ENCODE measurements at places on chromosomes 11 and 22.
A peak's percentile ranks its signal among the peaks of the same experiment; 100 is the strongest.

DNA sequence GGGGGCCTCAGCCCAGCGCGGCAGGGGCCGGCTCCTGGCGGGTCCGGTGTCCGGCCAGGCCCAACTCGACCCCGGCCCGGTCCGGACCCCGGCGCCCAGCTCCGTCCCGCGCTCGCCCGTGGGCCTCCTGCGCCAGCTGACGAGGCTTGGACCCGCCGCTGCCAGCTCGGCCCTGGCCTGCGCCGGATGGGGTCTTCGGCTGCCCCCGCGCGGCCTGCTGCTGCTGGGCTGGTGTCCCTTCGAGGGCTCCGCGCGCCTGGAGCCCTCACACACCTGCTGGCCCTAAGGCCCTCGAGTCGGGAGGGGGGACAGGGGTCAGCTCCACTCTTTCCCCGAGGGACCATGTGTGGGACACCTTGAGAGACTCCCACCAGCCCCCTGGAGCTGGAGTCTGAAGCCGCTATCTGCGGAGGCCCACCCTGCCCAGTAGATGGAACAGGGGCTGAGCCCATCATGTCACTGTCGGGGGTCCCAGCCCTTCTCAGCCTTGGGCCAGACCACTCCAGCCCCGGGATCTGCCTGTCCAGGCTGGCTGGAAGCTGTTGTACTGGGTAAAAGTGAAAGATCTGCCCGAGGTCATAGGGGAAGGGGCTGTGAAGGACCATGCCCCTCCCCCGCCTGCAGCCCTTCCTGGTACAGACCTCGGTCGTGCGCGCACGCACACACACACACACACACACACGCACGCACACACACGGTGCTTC, 768 bp upstream of the CDKN1C start:
- DNase-seq, result no peak

- DNase-seq, result no peak
Measured at GRCh38 chr11:86187027-86187426, 57.5 kb upstream of the EED start.

DNA sequence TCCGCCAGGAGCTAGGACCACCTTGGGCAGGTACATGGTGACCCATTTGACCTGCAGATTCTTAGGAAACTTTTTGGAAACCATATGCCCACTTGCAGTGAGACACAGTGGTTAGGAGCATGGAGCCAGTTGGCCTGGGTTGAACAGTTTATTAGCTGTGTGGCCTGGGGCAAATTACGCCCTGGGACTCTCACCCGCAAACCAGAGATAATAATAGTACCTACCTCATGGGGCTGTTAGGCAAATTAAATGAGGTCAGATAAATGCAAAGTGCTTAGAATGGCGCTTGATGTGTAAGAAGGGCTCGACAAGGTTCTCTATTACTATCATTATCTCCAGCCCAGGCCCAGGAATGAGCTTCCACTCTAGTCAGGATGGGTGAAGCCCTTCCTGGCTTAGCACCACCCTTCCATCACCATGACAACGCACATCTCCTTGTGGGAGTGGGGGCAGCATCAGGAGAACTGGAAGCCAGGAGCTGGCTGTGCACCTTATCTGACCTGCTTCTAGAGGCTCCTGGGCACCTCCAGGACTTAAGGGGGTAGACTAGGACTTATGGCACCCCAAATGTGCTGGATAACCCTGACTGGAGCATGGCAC, 5.1 kb downstream of the SYT12 start:
- no peak for DNase-seq

DNA sequence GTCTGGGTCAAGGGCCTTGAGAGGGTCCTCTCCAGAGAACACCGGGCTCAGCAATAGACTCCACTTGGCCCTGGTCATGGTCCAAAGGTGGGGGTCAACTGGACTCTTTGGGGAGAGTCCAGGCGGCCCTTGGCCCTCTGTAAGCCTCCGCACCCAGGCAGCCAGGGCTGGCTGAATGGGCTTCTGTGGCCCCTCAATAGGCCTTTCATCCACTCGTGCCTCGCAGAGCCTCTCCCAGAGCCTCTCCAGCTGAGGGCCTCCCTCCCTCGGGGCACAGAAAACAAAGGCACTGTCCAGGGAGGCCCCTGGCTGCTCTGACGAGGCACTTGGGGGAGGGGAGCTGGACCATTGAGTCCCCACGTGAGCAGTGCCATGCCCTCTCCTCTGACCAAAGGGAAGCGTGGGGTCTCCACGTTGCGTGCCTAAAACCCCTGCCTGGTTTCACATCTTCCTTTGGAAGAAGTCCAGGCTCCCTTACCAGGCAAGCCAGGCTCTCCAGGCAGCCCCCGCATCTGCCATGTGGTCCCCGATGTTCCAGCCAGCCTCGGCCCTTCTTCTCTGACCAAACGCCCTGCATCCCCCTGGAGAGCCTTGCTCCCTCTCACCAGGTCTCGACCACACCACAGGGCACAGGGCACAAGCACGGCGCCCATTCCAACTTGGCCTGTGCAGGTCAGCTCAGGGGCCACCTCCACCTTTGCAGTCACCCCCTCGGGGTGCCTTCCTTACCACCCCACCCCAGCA, 15.5 kb downstream of the KIAA0930 start:
- no peak for DNase-seq

DNA sequence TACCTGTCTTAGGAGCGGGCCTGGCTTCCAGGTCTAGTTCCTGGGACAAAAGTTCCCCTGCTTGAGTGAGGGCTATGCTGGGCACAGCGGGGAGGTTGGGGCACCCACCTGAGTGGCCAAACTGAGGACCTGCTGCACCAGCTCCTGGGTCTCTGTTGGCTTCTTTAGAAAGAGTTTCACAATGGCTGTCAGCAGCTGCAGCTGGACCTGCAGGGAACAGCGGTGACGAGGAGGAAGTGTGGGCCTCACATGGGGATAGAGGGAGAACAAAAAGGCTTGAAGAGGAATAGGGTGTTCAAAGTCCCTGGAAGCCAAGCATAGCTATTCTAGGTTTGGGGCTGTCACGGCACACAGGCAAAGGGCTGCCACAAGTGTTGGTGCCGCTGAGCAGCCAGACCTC, 26.7 kb upstream of the RASL10A start:
- no peak for DNase-seq

DNA sequence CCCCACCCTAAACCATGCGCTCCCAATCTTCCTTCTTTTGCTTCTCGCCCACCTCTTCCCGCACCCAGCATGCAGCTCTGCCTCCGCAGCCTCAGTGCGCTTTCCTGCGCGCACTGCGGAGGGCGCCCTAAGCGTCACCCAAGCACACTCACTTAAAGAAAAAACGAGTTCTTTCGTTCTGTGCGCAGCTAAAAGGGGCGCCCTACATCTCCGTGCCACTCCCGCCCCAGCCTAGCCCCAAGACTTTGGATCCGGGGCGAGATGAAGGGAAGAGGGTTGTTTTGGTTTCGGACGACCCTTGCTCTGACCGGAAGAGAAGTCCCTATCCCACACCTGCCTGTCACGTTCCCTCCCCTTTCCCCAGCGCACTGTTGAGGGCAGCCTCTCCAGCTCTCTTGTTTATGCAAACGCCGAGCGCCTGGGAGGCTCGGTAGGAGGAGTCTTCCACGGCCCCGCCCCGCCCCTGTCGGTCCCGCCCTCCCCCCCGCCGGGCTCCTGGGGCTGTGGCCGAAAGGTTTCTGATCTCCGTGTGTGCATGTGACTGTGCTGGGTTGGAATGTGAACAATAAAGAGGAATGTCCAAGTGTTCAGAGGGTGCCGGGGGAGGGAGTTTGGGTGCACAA, 5.3 kb downstream of the VSIG2 start:
- peak; percentile 42 for DNase-seq

- no peak for DNase-seq
Measured at GRCh38 chr11:119652907-119653659, 75.9 kb downstream of the NECTIN1 start.

DNA sequence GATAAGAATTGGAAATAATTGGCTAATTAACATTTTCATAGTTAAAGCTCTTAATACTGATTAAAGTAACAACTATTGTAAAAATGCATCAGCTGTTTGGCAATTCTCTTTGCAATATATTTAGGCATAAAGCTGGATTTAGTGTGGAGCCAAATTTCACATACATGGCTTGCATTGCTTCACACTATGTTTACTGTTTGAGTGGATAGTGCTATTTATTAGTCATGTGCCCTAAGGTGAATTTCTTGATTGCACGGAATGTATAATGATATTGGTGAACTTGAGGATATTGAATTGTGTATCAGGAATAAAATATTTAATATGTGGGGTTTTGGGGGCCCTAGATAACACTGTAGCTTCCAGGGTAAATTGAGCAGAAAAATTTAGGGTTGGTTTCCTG, 100.9 kb downstream of the AASDHPPT start:
- DNase-seq, result no peak

- DNase-seq, result no peak
Measured at GRCh38 chr11:14555818-14556217, 35.6 kb upstream of the PSMA1 start.

DNA sequence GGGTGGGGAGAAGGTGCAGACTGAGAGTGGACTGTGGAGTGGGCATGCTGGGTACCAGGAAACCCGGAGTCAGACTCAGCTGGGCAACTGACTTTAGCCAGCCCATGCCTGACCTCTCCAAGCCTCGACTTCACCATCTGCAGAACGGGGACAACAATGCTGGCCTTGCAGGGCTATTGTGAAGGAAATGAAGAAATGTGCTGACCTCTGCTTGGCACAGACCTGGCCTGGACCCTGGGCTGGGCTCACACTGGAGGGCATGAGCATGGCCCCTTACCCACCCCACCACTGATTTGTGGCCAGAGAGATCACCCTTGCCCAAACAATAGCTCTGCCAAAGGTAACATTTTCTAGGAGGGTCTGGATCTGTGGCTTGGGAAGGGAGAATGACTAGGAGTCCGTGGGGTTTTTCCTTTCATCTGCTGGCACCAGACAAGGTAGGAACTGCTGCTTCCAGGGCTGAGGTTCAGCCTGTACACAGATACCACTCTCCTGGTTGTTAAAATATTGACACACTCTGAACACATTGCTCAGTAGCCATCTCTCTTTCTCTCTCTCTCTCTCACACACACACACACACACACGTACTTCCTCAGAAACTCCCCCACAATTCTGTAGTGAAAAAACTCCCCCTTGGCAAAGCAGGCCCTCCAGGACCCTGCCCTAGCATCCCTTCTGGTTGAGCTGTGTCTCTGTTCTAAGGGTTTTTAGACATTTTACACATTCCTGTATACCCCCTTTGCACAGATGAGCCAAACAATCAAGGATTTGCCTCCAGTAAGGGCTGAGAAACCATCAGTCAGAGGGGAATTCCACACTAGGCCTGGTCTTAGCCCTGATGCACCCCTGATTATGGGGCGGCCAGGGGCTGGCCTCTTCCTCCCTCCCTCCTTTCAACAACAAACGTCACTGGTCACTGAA, 1.0 kb downstream of the MOGAT2 start:
- DNase-seq, result no peak

GRCh38 chr11:11442791-11443190, 89.7 kb upstream of the CSNK2A3 start:
- no peak for DNase-seq

GRCh38 chr11:131691181-131692041, 321.0 kb downstream of the NTM start:
- DNase-seq, result no peak

DNA sequence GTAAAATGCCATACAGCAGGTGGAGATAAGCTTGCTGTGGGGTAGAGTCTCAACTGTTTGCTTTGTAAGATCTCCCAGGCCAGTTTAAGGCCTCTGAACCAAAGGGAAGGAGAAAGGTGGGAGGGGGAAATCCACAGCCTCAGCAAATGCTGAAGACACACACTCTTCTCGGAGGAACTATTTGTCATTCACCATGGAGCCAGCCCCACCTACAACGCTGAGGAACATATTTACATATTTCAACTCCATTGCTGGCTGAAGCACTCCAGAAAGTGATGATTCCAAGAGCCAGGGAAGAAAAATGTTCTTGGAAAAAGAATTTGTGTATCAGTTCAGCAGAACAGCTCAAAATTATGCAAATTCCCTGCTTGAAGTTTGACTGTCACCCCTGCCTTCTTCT, 6.5 kb downstream of the TENM4 start:
- no peak for DNase-seq

Measured in esophagus squamous epithelium (tissue), 5 donors.